CD4-positive, alpha-beta T cell (primary cell): ENCODE measurements at places on chromosomes 2 and 18. TPM values are rescaled to one million over a fixed set of nuclear protein-coding genes. Genes with fewer than 3 reads are reported as not detected.

- no peaks in the 10 kb centered on the region for H3K4me1 ChIP-seq
- H3K27ac ChIP-seq, result no peak overlapping the region
- H3K4me3 ChIP-seq, result no peak overlapping the region
- no peaks in the 10 kb centered on the region for H3K36me3 ChIP-seq
- H3K27me3 ChIP-seq, result no peaks in the 10 kb centered on the region
Measured at GRCh38 chr2:201507725-201508124, 56.2 kb downstream of the STRADB start.

DNA sequence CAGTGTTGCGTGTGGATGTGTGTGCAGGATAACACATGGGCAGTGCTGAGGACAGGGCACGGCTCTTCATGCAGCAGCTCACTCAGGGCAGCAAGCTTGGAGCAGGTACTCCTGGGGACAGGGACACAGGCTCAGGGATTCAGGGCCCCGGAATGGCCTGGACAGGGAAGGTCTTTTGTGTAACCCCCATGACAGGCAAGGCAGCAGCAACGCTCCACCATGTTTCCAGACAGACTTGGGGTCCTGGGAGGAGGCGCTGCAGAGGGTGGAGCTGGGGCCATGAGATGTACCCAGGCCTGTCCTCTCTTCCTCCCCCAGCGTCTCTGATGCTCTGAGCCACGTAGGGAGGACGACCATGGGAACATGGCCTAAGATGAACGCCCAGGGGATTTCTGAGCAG is 58.3 kb downstream of the ADNP2 start:
- peaks cover 20% of the 10 kb centered on the region for H3K4me1 ChIP-seq
- no peaks in the 10 kb centered on the region for H3K36me3 ChIP-seq
- H3K27me3 ChIP-seq, result peaks cover 23% of the 10 kb centered on the region
- no peak overlapping the region for H3K27ac ChIP-seq

DNA sequence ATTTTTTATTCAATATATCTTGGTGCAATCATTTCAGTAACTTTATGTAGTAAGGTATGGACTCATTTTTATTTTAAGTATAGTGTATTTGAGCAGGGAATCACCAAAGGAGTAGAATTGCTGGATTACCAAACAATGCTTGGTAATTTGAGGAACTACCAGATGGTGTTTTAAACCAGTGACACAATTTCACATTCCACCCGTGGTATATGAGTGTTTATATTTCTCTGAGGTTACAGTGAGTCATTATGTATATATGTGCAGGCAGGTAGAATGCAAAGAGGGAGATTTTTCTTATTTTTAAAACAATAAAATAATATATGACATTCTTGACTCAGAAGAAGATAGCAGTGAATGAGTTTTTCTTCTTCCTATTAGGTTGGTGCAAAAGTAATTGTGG is 596.9 kb downstream of the DCC start:
- no peaks in the 10 kb centered on the region for H3K4me1 ChIP-seq
- no peak overlapping the region for H3K27ac ChIP-seq
- H3K36me3 ChIP-seq, result no peaks in the 10 kb centered on the region

Gene COLEC12
- total RNA-seq, result not detected

GRCh38 chr2:226796840-226797288 is 2.8 kb downstream of the IRS1 start:
- H3K4me3 ChIP-seq, result no peak overlapping the region
- peaks cover 64% of the 10 kb centered on the region for H3K4me1 ChIP-seq
- H3K27me3 ChIP-seq, result no peaks in the 10 kb centered on the region
- no peak for DNase-seq
- no peaks in the 10 kb centered on the region for H3K36me3 ChIP-seq

DNA sequence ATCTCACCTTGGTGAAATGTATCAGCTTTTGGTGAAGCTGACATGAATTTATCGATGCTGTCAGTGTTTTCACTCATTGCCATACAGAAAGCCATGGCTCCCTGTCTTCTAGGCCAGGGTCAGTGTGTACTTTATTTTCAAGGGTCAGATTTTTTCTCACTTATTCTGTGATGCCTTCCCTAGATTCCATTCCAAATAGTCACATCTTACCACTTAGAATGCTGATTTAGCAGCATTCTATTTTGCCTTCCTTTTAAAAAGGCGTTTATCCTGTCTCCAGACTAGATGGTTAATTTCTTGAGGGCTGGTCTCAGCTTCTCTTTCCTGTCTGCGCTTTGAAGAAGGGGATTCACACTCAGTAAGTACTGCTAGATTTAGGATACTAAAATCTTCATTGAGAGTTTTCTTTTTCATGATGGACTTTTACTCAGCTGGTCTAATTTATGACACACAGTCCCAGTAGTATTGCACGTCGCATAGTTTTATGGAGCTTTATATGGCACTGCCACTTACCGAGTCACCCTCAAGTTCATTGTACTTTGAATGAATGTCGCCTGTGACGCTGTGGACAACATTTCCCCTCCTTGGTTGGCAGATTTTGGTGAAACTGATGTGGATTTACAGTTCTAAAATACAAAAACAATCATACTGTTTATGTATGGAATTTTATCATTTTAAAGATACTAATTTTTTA is 194.0 kb downstream of the ZNF407 start:
- no peak overlapping the region for H3K27ac ChIP-seq
- no peaks in the 10 kb centered on the region for H3K27me3 ChIP-seq
- no peak overlapping the region for H3K4me3 ChIP-seq

Gene SLC4A5
- 10.4 TPM for total RNA-seq

DNA sequence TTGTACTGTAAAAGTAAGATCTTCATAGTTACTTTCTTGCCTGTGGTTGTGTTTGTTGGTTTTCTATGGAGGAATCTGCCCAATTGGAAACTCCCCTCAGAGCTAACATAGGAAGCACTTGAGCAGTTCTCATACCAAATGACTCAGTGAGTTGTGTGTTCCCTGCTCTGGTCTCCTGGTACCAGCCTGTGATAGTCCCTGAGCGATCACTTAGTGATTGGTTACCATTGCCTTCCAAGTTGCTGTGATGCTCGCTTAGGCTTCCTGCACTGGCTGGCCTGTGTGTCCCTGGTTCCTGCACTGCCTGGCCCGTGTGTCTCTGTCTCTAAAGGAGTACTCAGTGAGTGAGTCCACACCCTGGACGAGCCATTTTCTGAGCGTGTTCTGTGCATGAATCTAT is 133.0 kb downstream of the MAP4K4 start:
- H3K27ac ChIP-seq, result no peak overlapping the region
- H3K4me1 ChIP-seq, result peaks cover 43% of the 10 kb centered on the region
- H3K27me3 ChIP-seq, result no peaks in the 10 kb centered on the region
- no peak overlapping the region for H3K4me3 ChIP-seq
